Right atrium auricular region (tissue), 2 donors: ENCODE measurements at places on chromosomes 5 and 9. TPM values are rescaled to one million over a fixed set of nuclear protein-coding genes. Genes with fewer than 3 reads are reported as not detected.

GRCh38 chr9:99860266-99860665 is 38.6 kb downstream of the NR4A3 start:
- DNase-seq: no peak

DNA sequence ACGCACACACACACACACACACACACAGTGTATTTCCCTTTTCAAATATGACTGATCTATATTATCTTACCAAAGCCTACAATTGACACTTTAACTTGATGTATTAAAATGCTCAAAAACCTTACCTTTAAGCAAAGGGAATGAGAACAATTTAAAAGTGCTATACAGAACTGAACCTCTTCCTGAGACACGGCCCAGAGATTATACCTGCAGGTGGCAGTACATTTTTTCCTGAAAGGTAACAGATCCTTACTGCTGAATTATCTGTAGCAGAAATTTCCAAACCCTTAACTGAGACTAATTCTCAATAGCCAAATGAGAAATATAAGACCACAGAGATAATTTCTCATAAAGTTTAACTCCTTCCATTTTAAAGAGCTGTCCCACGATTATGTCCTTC is 91.1 kb downstream of the MYO10 start:
- no peak for DNase-seq

DNA sequence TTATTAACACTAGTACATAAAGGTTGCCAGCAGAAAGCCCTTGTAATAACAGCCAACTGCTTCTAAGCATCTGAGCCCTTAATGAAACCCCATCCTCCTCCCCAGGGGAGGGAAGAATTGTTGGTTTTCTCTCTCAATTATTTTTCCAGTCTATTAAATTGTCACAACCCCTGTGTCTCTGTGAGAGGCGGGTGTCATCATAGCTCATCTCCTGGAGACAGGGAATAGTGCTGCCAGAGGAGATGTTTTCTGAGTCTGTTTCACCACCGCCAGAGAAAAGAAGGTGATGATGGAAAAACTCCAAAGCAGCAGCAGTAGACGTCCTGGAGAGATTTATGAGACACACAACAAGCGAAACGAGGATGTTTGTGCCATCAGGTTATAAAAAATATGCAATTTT is 271.1 kb upstream of the NMUR2 start:
- DNase-seq: no peak

DNA sequence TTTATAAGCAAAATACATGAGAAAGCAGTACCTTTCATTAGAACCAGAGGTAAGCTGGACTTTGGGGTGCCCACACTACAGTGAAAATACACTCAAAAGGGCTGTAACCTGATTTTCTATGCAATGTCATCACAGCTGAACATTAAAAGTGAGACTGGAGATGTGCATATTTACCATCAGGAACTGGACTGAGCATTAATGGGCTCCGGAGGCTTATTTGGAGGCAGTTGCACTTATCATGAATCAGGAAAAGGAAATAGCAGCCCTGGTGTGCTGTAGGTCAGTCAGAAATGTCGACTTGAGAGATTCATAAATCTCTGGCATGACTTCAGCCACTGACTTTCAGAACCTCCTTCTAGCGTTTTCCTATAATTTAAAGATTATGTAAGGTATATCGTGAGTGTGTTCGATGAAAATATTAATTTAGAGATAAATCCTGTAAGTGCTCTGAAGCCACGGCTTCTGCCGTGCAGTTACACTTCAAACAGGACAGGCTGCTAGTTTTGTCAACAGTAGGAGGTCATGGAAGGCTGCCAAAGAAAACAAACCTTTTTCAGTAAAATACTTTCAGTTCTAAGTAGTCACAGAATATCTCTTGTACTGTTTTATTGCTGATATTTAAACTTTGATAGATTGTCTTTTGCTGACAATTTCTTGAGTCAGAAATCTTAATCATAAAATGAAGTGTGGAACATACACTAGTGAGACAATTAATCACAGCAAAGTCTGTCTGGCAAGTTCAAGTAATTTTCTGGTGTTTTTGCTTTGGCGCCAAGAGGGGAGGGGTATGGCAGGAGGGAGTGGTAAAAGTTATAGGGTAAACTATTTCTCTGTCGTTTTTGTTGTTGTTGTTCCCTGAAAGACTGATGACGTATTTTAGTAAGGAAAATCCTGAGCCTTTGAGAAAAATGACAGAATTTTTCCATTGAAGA is 939.7 kb downstream of the NR2F1-AS1 start:
- no peak for DNase-seq

Gene BNC2
- 68.3 TPM for total RNA-seq

Gene TLR4
- total RNA-seq: 20.0 TPM
